Stimulated activated CD8-positive, alpha-beta memory T cell treated with anti-CD3 and anti-CD28 coated beads, Interleukin-4, amount 100 ng/mL, for 24 hours (primary cell): ENCODE measurements at places on chromosomes 2 and 18.

DNA sequence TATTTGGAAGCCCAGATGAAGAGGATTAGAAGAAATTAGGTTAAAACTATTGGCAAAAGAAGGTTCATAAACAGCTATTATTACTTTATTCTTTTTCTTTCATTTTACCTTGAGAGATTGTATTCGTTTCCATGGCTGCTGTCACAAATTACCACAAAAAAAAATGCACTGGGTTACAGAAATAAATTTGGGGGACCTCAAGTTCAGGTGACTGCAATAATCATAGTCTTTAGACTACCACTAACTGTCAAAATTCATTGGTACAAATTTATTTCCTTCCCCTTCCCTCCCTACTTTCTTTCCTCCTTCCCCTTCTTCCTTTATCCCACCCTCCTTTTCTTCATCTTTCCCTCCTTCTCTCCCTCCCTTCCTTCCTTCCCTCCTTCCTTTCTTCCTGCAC lies 217.8 kb upstream of the PIK3C3 start:
- DNase-seq: no peak

GRCh38 chr2:167582619-167583018 lies 664.8 kb downstream of the STK39 start:
- no peak for DNase-seq

DNA sequence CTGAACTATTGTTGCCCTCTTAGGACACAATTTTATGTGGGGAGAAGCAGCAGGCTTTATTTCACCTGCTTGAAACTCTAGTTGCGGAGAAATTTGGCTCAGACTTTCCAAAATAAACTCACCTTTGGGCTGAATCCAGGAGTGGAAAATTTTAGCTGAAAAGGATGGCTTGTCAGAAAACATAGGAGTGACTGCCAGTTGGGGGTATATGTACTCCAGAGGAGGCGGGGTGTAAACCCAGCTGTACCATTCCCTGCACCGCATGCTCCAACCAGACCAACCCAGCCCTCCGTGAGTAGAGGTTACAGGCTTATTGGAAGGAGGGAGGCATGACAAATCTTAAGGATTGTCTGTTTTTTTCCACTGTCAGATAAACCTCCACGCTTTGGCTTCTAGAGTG lies 53.8 kb downstream of the PRKCE start:
- DNase-seq: no peak

DNA sequence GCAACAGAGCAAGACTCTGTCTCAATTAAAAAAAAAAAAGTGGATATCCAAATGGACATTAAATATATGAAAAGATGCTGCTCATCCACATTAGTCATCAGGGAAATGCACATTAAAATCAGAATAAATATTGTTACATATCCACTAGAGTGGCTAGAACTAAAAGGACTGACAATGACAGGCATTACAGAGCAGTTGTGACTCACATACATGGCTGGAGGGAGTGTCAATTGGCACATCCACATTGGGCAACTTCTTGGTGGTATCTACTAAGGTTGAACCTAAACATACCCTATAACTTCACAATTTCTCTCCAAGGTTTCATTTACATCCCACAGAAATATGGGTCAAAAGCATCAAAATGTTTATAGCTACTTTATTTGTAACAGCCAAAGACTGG lies 14.0 kb upstream of the DNER start:
- DNase-seq: no peak

DNA sequence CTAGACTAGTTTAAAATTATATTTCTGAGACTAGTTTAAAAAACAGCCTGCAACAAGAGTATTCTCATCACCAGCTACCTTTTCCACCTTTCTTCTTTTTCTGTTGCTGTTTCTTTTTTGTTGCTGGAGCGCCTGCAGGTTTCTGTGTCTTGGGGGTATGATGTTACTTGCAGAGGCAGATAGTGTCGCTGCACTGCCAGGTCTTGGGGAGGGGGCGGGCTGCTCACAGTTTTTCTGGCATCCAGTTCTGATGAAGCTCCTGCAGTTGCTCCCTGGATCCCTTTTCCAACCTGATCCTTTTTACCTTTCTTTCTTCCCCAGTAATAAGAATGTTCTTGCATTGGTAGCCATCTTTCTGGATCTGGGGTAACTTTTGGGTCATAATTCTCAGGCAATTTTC lies 8.0 kb upstream of the C18orf32 start:
- no peak for DNase-seq

DNA sequence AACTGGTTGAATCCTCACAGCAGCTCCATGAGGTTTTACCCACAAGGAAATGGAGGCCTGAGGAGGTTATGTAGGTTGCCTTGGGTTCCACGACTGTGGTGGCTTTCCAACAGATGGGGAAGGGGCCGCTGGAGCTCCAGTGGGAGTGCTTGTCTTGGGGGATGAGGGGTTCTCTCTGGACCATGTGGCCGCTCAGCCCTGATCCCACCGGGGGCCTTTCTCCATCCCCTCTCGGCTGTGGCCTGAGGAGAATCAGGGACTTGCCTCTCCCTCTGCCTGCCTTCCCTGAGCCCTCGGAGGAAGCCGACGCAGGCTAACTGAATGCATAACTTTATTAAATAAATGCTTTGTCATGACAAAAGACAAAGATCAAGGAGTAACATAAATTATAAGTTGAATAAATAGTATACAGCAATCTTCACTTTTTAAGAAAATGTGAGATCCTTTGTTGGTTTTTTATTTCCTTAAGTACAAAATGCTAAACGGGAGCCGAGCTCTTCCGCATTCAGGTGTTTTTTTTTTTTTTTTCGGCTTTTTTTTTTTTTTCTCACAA lies 23.5 kb downstream of the IGFBP5 start:
- DNase-seq: no peak

GRCh38 chr2:31176742-31177141 lies 38.5 kb upstream of the GALNT14 start:
- DNase-seq: no peak

DNA sequence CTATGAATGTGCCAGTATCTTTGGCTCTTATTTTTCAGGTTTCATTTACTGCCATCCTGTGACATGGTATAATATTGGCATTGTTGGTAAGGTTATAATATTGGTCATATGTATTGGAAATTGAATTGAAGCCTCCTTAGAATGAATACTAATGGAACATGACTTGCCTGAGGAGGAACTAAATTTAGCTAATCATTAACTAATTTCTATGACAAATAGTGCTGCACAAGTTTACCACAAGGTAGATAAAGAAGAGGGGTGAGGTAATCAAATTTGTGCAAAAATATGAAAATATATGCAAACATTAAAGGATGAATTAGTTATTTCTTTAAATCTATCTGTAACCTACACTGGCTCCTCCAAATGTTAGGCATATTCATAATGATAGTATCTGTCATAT lies 43.2 kb upstream of the ORC2 start:
- no peak for DNase-seq

DNA sequence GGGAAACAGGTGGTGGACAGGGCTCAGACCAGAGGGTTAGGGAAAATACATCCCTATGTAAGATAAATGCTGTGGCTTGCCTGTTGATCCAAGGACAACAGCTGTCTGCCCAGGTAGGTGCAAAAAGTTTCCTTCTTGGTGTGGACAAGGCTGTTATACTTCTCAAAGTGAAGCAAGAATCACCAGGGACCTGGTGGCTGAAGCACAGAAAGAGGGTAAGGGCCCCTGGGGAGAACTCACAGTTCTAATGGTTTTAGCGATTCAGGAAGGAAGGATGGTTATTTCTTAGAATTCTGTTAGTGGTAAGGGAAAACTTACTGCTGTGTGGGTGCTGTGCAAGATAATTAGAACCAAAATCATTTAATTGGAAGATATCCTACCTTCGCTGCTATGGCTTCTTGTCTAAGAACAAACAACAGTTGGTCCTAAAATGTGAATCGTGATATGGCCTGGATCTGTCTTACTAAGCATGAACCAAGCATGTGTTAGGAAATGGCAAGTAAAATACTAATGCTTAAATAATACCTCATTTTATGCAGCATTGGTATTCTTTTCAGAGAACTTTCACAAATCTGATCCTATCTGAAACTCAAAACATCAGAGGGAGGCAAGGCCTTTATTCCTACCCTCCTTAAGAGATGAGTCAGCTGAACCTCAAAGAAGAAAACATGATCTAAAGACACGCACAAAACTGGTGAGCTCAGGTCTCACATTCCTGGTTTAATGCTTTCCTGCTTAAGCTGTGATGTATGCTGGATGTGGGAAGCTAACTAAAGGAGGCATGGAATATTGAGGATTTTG lies 159.2 kb upstream of the THUMPD2 start:
- no peak for DNase-seq

- DNase-seq: no peak
These were observed 165.2 kb downstream of the TRIB2 start for GRCh38 chr2:12881952-12882351.

GRCh38 chr2:207061181-207061580 lies 104.6 kb downstream of the KLF7 start:
- no peak for DNase-seq

GRCh38 chr2:168519534-168520308 lies 63.6 kb downstream of the CERS6 start:
- no peak for DNase-seq

- no peak for DNase-seq
These were observed 32.2 kb downstream of the RTP5 start for GRCh38 chr2:241901500-241902351.

DNA sequence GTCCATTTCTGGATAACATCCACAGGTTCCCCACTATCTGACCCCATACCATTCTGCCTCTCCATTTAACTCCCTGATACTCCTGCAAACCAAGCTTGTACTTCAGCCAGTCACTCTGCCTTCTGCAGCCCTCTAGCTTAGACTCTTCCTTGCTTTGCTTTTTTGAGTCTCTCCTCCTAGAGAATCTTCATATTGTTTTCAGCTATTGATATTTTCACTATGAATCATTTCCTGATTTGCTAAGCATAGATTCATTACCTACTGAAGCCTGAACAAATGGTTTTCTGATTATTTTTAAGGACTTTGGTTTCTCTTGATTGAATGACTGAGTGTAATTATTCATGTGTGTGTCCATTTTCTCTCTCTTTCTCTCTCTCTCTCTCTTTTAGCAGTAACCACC lies 2102.3 kb upstream of the CELF4 start:
- no peak for DNase-seq

DNA sequence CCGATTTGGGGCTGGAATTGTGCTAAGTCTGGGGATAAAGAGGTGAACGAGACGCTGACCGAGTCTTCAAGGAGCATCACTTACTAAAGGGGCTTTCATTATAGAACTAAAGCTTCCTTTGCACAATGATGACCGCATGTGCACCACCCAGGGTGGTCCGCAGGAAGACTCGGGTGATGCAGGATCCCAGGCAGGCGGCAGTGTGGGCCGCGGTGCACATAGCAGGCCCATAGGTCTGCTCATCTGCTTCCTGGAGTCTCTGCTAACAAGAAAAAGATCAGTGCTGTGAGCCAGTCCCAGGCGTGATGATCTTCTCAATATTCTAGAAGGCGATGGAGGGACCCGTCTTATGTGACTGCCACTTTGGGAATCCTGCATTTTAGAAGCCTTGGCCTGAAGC lies 122.8 kb downstream of the PXDN start:
- no peak for DNase-seq

DNA sequence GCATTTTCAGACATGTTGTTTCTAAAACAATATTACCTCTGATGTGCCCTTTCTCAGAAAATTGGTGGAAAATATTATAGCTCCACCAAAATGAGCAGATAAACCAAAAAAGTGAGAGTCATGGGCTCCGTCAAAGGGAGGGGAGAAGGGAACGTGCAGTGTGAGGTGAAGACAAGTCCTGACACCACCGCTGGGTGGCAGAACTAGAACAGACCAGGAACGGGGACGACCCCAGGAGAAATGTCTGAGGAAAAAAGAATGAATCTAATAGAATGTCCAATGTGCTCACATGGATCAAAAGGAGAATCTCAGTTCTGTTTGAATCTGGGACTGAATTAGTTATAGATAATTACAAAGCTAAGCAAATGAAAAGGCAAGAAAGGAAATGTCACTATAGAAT lies 22.6 kb upstream of the BCL2 start:
- DNase-seq: no peak

GRCh38 chr18:9782073-9782857 lies 74.2 kb downstream of the RAB31 start:
- DNase-seq: no peak

DNA sequence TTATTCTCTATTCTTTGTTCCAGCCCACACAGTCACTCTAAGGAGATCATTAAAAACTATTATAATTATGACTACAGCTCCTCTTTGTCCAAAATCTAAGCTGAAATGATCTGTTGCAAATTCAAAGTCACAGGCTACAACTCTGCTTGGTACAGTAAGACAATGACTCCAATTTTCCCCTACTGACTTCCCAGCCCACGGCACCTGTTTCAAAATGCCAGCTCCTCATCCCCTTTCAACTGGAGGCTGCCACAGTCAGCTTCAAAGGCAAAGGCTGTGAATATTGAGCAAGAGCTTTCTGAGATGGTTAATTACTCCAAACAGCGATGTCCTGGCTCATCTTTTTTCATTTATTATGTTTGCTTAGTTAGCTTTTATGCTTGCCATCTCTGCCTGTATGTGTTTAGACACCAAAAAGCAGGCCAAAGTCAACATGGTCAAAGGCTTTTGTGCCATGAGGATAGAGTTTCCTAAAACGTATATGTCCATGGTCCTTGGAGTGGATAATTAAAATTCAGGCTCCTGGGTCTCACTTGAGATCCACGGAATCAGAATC lies 141.1 kb downstream of the DOCK10 start:
- DNase-seq: no peak

- no peak for DNase-seq
These were observed 9.6 kb downstream of the CFAP221 start for GRCh38 chr2:119553687-119554344.

DNA sequence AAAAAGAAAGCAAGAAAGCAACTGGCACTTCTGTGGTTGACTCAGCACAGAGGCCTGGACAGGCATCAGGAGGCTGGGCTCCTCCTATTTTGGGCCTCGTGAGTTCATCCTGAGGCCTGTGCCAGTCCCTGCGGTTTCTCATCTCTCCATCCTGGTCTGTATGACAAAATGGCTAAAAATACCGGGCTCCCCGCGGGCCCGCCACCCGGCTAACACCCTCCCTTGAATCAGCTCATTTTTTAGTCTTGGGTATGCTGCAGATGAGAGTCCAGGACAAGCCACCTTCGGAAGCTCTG lies 62.3 kb upstream of the YWHAQ start:
- DNase-seq: no peak

- DNase-seq: no peak
These were observed 383.0 kb upstream of the LRRTM1 start for GRCh38 chr2:80687524-80687923.

DNA sequence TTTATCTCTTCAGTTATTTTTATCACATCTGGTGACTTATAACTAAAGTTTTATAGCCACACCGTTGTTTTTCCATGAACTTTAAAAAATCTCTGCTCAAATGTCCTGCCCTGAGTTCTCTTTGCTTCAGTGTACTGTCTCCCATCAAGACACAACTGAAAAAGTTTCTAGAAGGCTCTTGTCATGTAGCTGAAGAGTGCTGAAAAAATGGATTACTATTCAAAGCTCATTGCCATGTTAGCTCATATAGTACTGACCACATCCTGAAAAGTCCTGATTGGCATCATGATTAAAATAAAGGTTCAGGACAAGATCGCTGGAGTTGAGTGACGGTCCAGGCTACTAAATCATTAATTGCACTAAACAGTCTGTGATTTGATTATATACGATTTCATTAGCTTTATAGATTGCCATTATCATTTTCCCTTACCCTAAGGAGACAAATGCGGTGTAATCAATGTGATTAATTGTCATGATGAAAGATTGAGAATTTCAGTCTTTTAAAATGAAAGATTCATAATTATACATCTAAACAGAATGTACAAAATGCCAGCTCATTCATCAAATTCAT lies 62.2 kb downstream of the MFSD6 start:
- no peak for DNase-seq
